ENCODE measurements at places on chromosomes 16 and 17. TPM values are rescaled to one million over a fixed set of nuclear protein-coding genes. Genes with fewer than 3 reads are reported as not detected.

DNA sequence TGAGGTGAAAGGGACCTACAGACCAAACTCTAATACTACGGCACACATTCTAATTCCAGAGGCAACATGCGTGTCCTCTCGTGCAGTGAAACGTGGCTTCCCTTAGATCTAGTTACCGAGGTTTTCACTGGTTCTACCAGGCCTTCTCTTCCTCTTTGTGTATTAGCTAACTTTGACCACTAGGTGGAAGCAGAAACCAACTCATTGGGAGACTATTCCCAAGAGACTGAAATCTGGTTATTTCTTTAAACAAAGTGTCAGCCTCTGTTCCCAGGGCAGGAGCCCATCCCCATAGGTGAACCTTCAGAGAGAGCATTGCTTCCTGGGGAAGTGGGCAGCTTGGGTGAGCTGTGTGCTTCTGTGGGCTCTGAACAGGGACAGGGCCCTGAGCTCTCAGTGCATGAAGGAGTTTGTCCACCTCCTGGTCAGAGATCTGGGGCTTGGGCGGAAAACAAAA lies 19.7 kb upstream of the RCVRN start:
- DNase-seq: peak; percentile 78

DNA sequence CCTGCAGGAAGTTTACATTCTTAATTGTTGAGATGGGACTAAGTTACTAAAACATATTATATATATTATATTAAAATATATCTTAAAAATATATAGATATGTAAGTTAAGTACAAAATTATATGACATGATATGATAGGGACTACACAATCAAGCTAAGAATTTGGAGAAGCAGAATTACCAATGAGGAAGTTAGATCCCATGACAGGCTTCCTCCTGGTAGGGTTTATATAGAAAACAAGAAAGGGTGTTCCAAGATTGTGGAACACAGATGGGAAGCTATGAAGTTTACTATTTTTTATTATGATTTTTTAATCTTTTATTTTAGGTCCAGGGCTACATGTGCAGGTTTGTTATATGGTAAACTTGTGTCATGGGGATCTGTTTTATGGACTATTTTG lies 260.8 kb upstream of the ZFHX3 start:
- no peak for DNase-seq

- DNase-seq: no peak
Measured at GRCh38 chr17:50630524-50631194, 4.0 kb upstream of the ABCC3 start.

Gene CLDN9
- not detected for total RNA-seq

- no peak for DNase-seq
Measured at GRCh38 chr17:83186751-83187421, 107.5 kb downstream of the METRNL start.

Gene TBC1D28
- not detected for total RNA-seq

Gene NAGS
- total RNA-seq: 2.5 TPM

GRCh38 chr17:49946964-49947584 lies 21.9 kb upstream of the DLX4 start:
- DNase-seq: no peak

GRCh38 chr16:23257682-23258081 lies 44.4 kb upstream of the SCNN1B start:
- DNase-seq: no peak

DNA sequence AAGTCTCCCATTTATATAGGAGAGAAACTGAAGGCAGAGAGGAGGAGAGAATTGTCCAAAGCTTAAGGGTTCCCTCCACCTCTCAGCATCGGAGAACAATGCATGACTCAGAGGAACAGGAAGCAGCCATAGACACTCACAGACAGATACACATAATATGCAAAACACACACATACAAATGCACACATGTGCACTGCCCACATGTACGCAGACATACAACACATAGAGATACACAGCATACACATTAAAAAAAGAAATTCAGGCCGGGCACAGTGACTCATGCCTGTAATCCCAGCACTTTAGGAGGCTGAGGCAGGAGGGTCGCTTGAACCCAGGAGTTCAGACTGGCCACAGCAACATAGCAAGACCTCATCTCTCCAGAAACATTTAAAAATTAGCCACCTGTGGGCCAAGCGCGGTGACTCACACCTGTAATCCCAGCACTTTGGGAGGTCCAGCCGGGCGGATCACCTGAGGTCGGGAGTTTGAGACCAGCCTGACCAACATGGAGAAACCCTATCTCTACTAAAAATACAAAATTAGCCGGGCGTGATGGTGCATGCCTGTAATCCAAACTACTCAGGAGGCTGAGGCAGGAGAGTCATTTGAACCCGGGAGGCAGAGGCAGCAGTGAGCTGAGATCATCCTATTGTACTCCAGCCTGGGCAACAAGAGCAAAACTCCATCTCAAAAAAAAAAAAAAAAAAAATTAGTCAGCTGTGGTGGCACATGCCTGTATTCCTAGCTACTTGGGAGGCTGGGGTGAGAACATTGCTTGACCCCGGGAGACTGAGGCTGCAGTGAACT lies 11.3 kb downstream of the ERAL1 start:
- DNase-seq: peak; percentile 48

Gene COQ7
- 8.0 TPM for total RNA-seq

- DNase-seq: no peak
Measured at GRCh38 chr16:65548470-65548869, 426.6 kb upstream of the CDH11 start.

DNA sequence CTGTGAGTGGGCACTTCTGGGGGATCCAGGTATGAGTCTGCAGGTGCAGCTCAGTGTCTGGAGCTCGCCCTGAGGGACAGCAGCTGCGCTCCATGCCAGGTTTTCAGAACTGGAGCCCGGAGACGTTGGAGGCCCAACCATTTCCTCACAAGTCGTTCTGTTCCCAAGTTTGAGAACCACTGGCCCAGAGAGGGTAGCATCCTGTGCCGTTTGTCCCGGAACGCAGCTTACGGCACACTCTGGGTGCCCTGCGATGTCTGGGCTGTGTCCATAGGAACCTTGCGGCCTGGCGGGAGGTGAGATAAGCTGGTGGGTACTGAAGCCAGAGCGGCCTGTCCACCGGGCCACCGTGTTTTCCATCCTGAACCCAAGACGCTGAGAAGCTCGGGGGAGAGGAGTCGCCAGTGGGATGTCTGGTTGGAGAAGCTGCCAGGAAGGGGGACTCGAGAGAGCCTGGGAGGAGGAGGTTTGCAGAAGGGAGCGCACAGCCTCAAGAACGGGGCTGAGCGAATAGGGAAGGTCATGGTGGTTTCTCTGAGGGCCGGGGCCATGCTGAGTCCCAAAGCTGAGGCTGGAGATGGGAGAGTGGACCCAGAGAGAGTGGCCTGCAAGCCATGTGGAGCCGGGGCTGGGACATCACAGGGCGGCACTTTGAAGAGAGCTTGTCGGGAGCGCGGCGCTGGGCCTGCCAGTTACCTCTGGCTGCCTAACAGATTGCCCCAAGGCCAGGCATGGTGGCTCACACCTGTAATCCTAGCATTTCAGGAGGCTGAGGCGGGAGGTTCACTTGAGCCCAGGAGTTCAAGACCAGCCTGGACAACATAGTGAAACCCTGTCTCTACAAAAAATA lies 211.0 kb upstream of the GSE1 start:
- no peak for DNase-seq

- no peak for DNase-seq
Measured at GRCh38 chr16:14586637-14587305, 43.3 kb downstream of the PARN start.

DNA sequence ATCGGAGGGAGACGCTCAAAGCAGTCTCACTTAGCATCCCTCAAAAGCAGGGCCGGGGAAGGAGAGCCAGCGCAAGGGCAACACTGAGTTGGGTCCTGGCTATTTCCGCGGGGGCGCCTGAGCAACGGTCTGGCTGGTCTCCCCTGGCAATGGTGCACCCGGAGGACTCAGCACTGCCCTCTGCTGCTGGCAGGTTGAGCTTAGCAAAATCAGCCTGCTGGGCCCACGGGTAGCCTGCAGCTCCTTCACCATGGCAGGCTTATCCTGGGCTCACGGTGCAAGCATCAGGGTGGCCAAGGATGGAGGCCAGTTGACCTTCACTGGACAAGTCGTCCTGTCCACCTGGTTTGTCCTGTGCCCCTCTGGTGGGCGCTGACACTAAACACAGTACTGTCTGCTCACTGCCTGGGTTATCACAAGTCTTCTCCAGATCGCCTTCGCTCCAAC lies 14.4 kb upstream of the ALDH3A1 start:
- DNase-seq: peak; percentile 61

- no peak for DNase-seq
Measured at GRCh38 chr16:75231570-75231969, 12.8 kb downstream of the CTRB1 start.

- DNase-seq: no peak
Measured at GRCh38 chr16:57611706-57612105, 16.7 kb upstream of the ADGRG1 start.

Gene HOXB1
- not detected for total RNA-seq

GRCh38 chr17:60538726-60539125 lies 12.7 kb upstream of the APPBP2 start:
- no peak for DNase-seq

GRCh38 chr17:73546114-73546513 lies 98.1 kb downstream of the SDK2 start:
- DNase-seq: no peak

GRCh38 chr16:68289621-68290329 lies 21.0 kb downstream of the SLC7A6OS start:
- DNase-seq: peak; percentile 46

GRCh38 chr16:68003031-68003430 lies 3.7 kb upstream of the DPEP2 start:
- DNase-seq: peak; percentile 69

- no peak for DNase-seq
Measured at GRCh38 chr17:4931963-4932362, at the start of gene GP1BA. GP1BA (plus strand) TSS chr17:4932277; CDS start chr17:4932605, 328 bp downstream.

DNA sequence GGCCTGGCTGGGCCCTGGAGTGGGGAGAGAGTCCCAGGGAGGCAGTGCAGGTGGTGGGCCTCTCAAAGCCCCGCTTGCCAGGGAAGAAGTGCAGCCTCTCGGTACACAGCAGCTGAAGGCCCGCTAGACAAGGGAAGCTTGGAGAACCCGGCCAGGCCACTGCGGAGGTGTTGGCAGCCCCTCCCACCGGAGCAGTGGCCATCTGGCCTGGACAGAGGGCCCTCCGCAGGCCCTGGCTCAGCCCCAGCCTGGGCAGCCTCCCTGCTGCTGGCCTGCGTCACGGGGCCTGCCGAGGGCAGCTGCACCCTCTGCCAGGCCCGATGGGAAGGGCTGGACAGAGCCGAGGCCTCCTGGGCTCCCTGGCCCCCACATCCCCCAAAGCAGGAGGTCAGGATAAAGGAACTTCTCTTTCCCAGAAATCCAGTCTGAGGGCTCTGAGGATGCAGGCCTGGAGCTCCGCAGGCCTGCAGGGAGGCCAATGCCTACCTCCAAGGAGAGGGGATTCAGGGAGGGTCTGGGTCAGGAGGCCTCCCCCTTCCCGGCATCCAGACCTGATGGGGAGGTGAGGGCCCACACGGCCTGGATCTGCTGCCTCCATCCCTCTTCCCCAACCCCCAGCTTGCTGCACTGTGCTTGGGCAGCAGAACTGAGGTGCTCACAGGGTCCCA lies 4.3 kb downstream of the SPPL2C start:
- DNase-seq: peak; percentile 7

GRCh38 chr17:2709183-2709661 lies 2.3 kb downstream of the CLUH start:
- peak; percentile 32 for DNase-seq

GRCh38 chr16:1412847-1413246 lies 1.7 kb downstream of the UNKL start:
- DNase-seq: no peak

Gene OR1E2
- total RNA-seq: not detected

Gene AOC2
- 0.25 TPM for total RNA-seq

GRCh38 chr17:76986365-76986764 lies 118.2 kb downstream of the MGAT5B start:
- no peak for DNase-seq

Gene CHST5
- total RNA-seq: not detected

- peak; percentile 70 for DNase-seq
Measured at GRCh38 chr16:2160915-2161551, 5.5 kb downstream of the TRAF7 start.

GRCh38 chr17:77085926-77086432 lies 54.8 kb upstream of the SEC14L1 start:
- no peak for DNase-seq

DNA sequence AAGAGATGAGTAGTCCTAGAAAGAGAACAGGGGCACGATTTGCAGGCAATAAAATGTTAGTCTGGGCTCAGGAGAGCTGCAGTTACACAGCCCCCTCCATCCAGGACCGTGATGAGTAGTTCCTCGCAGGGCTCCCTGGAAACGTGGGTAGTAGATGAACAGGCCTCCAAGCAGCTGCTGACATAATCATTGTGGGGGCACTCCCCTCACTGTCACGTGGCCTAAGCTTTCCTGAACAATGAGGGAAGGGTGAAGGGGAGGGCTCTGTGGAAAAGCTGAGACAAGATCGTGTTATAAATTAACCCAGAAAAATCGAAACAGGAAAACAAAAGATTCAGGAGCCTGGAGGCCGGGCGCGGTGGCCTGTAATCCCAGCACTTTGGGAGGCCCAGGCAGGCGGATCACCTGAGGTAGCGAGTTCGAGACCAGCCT lies 1.3 kb upstream of the PER1 start:
- peak; percentile 98 for DNase-seq

DNA sequence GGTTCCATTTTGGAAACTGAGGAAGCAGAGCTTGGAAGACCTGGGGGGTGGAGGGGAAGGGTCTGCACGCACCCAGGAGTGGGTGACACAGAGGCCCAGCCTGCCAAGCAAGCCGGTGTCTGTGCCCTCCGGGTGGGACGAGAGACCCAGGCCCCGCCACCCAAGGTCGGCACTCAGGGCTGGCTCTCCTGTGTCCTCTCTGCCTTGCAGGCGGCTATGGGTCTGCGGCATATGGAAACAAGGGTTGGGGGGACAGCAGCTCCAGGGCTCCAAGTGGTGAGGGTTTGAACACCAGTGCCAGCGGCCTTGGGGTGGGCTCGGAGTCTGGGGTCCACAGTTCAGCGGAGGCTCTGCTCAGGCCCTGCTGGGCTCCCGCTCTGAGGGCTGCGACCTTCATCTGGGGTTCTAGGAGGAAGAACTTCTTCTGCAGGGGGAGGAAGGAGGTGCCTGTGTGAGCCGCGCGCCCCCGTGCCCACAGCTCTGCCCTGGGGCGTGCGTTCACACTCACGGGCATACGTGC lies 4.6 kb upstream of the CD7 start:
- DNase-seq: no peak

Gene CEP112
- total RNA-seq: 7.2 TPM

- no peak for DNase-seq
Measured at GRCh38 chr17:28053725-28054124, 11.2 kb downstream of the NLK start.

Gene CD7
- not detected for total RNA-seq

- DNase-seq: peak; percentile 62
Measured at GRCh38 chr16:81491541-81492188, 47.1 kb downstream of the CMIP start.

- DNase-seq: peak; percentile 6
Measured at GRCh38 chr17:12821376-12821940, 32.2 kb downstream of the ARHGAP44 start.

DNA sequence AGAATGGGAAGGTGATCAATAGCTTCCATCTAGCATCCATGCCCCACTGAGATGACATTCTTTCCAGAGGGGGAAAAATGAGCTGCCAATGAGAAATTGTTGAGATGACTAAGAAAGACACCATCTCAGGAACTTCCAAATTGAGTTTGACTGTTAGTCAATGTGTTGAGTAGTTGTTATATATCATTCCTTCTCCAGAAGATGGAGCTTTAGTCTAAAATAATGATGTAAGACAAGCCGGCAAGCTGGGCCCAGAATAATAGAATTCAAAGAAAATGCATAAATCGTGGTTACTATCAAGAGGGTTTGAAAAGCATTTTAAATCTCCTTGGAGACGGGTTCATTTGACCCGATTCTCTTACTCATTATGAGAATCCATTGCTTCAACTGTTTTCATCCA lies 71.0 kb upstream of the ATF7IP2 start:
- peak; percentile 8 for DNase-seq

Gene B3GNT9
- total RNA-seq: 42.4 TPM

Data from fibroblast of the aortic adventitia (primary cell).